ENCODE measurements at places on chromosomes 3 and 15. TPM values are rescaled to one million over a fixed set of nuclear protein-coding genes. Genes with fewer than 3 reads are reported as not detected.

TMOD3 gene
- 49.8 TPM for total RNA-seq

KLHL40 gene
- not detected for total RNA-seq

LTF gene
- total RNA-seq: 0.72 TPM

KBTBD8 gene
- 3.8 TPM for total RNA-seq

SLC26A6 gene
- 30.8 TPM for total RNA-seq

CHRFAM7A gene
- 0.72 TPM for total RNA-seq

CATSPER2 gene
- 1.1 TPM for total RNA-seq

FBXL22 gene
- total RNA-seq: 0.59 TPM

ZDHHC19 gene
- not detected for total RNA-seq

CORO2B gene
- 14.1 TPM for total RNA-seq

LMAN1L gene
- under 0.01 TPM for total RNA-seq

BUB1B gene
- 2.2 TPM for total RNA-seq

MYL3 gene
- total RNA-seq: not detected

MFAP1 gene
- 14.7 TPM for total RNA-seq

LRCH3 gene
- 91.6 TPM for total RNA-seq

FAM81A gene
- 0.72 TPM for total RNA-seq

OIP5 gene
- 0.88 TPM for total RNA-seq

EPHB1 gene
- 0.36 TPM for total RNA-seq

TM4SF4 gene
- total RNA-seq: not detected

TMEM158 gene
- 4.7 TPM for total RNA-seq

MGLL gene
- 18.1 TPM for total RNA-seq

CAMKV gene
- not detected for total RNA-seq

STRIT1 gene
- not detected for total RNA-seq

OXTR gene
- 6.2 TPM for total RNA-seq

FAM219B gene
- total RNA-seq: 36.6 TPM

MCF2L2 gene
- under 0.01 TPM for total RNA-seq

FOXB1 gene
- total RNA-seq: not detected

GCSAM gene
- total RNA-seq: 0.36 TPM

TMF1 gene
- 44.5 TPM for total RNA-seq

GP9 gene
- total RNA-seq: not detected

CCDC9B gene
- 23.9 TPM for total RNA-seq

SERPINI2 gene
- total RNA-seq: not detected

GOLGA6L7 gene
- total RNA-seq: not detected

XCR1 gene
- not detected for total RNA-seq

NR1I2 gene
- not detected for total RNA-seq

SLC24A5 gene
- total RNA-seq: not detected

ZNF502 gene
- 4.0 TPM for total RNA-seq

All from osteoblast (primary cell).